ENCODE measurements at places on chromosomes 12 and 14.

DNA sequence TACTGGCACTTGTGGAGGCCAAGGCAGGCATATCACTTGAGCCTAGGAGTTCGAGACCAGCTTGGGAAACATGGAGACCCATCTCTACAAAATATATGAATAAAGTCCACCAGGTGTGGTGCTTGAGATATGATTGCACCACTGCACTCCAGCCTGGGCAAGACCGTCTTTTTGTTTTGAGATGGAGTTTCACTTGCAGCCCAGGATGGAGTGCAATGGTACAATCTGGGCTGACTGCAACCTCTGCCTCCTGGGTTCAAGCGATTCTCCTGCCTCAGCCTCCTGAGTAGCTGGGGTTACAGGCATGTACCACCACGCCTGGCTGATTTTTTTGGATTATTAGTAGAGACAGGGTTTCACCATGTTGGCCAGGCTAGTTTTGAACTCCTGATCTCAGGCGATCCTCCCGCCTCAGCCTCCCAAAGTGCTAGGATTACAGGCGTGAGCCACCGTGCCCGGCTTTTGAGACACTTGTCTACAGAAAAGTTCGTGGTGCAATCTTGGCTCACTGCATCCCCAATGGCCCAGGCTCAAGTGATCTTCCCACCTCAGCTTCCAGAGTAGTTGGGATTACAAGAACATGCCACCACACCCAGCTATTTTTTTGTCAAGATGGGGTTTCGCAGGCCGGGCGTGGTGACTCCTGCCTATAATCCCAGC, 16.3 kb upstream of the ATP5F1B start:
- no peak for DNase-seq

DNA sequence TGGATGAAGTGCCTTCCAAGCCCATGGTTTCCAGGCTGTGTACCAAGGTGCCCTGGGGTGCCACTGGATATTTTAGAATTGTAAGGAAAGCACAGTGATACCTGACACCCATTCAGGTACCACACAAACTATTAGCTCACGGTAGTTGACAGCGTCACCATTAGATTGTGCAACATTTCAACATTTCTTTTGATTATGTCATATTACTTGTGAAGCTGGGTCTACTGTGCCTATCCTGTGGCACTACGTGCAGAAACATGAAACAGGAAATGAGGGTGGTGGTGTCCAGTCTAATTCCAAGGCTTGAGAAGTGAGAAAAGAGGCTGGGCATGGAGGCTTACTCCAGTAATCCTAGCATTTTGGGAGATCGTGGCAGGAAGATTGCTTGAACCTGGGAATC, 75.5 kb upstream of the CPM start:
- DNase-seq: no peak

DNA sequence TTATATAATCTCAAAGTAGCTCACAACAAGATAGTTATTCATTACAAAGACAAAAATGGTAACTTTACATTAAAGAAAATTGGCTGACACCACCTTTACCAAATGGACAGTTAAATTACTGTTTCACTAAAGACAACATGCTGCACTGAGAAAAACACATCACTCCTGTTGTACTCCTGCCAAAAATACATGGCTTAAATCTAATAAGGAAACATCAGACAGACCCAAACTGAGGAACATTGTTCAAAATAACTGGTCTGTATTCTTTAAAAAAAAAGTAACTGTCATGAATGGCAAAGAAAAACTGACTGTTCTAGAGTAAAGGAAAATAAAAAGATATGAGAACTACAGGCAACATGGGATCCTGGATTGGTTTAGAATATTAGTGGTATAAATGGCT, 151.3 kb upstream of the DCN start:
- no peak for DNase-seq

- DNase-seq: no peak
These were observed 44.3 kb upstream of the TMPO start for GRCh38 chr12:98471085-98471484.

- no peak for DNase-seq
These were observed 23.2 kb downstream of the P2RX4 start for GRCh38 chr12:121232977-121233627.

GRCh38 chr12:7012024-7012607, 6.2 kb downstream of the LPCAT3 start:
- DNase-seq: no peak

- DNase-seq: peak; percentile 7
These were observed 19.0 kb downstream of the FAM222A start for GRCh38 chr12:109732321-109733305.

GRCh38 chr14:32417956-32418552, 89.0 kb downstream of the AKAP6 start:
- DNase-seq: no peak

DNA sequence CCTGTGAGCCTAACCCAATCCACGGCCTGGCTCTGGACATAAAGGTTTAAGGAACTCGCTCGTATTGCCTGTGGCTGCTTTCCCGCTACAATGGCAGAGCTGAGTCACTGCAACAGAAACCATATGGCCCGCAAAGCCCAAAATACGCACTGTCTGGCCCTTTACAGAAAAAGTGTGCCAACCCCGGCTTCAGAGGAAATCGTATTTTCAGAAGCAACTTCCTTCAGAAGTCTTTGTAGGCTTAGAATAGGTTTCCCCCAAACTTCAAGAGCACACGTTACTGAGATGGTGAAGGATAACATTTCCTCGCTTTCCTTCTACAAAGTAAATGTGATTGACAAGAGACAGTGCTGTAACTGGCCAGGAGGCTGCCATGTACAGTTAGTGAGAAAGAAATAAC, 34.8 kb upstream of the TESC start:
- DNase-seq: peak; percentile 71

- peak; percentile 47 for DNase-seq
These were observed 857 bp downstream of the ETNK1 start for GRCh38 chr12:22625762-22626294.

GRCh38 chr14:23115039-23115731, 3.9 kb downstream of the CEBPE start:
- DNase-seq: no peak

GRCh38 chr14:85421186-85421877, 108.6 kb upstream of the FLRT2 start:
- no peak for DNase-seq

GRCh38 chr14:77561881-77562280, 54.6 kb downstream of the SPTLC2 start:
- DNase-seq: no peak

- DNase-seq: no peak
These were observed 28.5 kb upstream of the KLHL42 start for GRCh38 chr12:27751386-27752047.

GRCh38 chr14:74389980-74390379, 36.0 kb downstream of the SYNDIG1L start:
- no peak for DNase-seq

Measured in activated naive CD4-positive, alpha-beta T cell treated with anti-CD3 and anti-CD28 coated beads, Interleukin-2, amount 10 ng/mL, durations not matched to agents 7 days and 5 days (primary cell).